Heart left ventricle (tissue), 16 donors: ENCODE measurements at places on chromosomes 5 and 9. TPM values are rescaled to one million over a fixed set of nuclear protein-coding genes. Genes with fewer than 3 reads are reported as not detected.
A peak's percentile ranks its signal among the peaks of the same experiment; 100 is the strongest.

- peaks cover 26% of the 10 kb centered on the region for H3K4me1 ChIP-seq
- no peak overlapping the region for H3K4me3 ChIP-seq
- no peak overlapping the region for H3K27ac ChIP-seq
- no peaks in the 10 kb centered on the region for H3K27me3 ChIP-seq
Observed at GRCh38 chr5:147436596-147436995, 73.3 kb downstream of the DPYSL3 start.

DNA sequence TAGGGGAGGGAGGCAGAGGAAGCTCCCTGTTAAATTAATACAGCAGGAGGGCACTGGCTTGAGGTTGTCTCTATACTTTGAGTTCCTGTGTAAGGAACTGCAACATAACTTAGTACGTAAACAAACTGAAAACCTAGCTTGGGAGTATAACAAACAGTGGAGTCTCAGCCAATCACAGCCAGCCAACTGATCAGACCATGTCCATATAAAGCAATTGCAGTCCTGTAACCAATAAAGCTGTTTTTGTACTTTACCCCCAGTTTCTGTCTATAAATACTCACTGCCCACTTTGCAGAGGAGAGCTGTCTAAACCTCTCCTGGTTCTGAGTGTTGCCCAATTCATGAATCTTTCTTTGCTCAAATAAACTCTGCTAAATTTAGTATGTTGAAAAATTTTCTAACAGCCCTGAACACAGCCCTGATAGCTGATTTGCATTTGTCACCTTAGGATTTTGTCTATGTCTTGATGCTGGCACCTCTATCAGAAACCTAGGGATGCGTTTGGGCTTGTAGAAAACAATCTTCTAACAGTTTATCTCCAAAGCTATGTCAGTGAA lies 39.9 kb downstream of the GDNF start:
- no peak overlapping the region for H3K4me3 ChIP-seq
- no peak for DNase-seq
- H3K4me1 ChIP-seq, result no peaks in the 10 kb centered on the region
- H3K36me3 ChIP-seq, result no peaks in the 10 kb centered on the region
- no peak overlapping the region for H3K27ac ChIP-seq

DNA sequence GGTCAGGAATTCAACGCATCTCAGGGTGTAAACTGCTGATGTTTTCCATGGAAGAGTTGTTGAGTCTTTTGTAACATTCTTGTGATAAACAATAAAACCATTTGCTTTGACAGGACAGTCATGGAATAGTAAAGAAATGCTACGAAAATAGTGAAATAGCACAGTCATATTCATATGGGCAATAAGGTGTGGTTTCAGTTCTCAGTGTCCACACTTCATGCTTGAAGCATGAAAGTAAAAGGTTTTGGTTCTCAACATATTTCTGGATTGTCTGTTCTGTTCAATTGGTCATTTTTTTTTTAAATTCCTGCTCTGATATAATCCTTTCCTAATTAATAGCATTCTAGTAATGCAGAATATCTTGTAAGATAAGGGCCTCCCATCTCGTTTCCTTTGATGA lies 467.6 kb upstream of the ZNF608 start:
- no peaks in the 10 kb centered on the region for H3K36me3 ChIP-seq
- H3K4me3 ChIP-seq, result no peak overlapping the region
- no peaks in the 10 kb centered on the region for H3K4me1 ChIP-seq
- no peak overlapping the region for H3K27ac ChIP-seq
- no peak for DNase-seq

GRCh38 chr5:68245319-68245718 lies 29.8 kb downstream of the PIK3R1 start:
- no peak for DNase-seq
- no peaks in the 10 kb centered on the region for H3K36me3 ChIP-seq
- peaks cover 36% of the 10 kb centered on the region for H3K4me1 ChIP-seq
- H3K27ac ChIP-seq, result peak overlapping the region; percentile 21
- no peak overlapping the region for H3K4me3 ChIP-seq

Gene TMEM252
- not detected for total RNA-seq

DNA sequence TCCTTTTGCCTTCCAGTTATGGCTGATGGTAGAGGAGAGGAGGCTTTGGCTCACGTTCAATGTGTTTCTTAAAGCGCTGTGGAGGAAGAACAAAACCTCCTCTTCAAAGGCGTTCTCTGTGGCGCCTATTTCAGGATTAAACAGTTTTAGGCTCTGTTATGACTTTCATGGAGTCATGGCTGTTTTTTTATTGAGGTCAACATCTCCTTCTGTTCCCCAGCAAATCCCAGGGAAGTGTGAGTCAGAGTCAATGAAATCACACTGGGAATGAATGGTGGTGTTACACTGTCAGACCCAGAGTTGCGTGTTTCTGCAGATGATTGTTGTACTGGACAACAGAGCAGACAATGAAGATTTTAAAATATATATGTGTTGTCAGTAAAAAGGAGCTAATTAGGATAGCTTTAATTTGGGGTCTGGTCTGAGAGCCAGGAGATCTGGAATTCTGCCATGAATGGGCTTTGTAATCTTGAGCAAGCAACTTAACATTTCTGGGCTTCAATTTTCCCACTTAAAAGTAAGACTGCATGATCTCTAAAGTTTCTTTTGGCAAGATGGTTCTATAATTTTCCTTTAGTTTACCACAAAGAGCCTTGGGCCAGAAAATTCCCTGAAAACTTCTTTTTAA lies 240.7 kb downstream of the CSNK1G3 start:
- H3K27me3 ChIP-seq, result no peaks in the 10 kb centered on the region
- H3K4me1 ChIP-seq, result peaks cover 45% of the 10 kb centered on the region
- no peak overlapping the region for H3K4me3 ChIP-seq
- H3K36me3 ChIP-seq, result no peaks in the 10 kb centered on the region
- DNase-seq, result peak; percentile 11

GRCh38 chr5:103745353-103746065 lies 182.9 kb upstream of the NUDT12 start:
- H3K4me3 ChIP-seq, result no peak overlapping the region
- no peaks in the 10 kb centered on the region for H3K4me1 ChIP-seq
- DNase-seq, result no peak
- H3K27ac ChIP-seq, result no peak overlapping the region
- H3K27me3 ChIP-seq, result no peaks in the 10 kb centered on the region
- no peaks in the 10 kb centered on the region for H3K36me3 ChIP-seq

GRCh38 chr5:41835645-41836044 lies 34.6 kb downstream of the OXCT1 start:
- DNase-seq, result peak; percentile 84
- peaks cover 21% of the 10 kb centered on the region for H3K4me1 ChIP-seq
- H3K36me3 ChIP-seq, result peaks cover 40% of the 10 kb centered on the region
